ENCODE measurements at places on chromosomes 12 and 14. TPM values are rescaled to one million over a fixed set of nuclear protein-coding genes. Genes with fewer than 3 reads are reported as not detected.

ACOT6 gene
- not detected for total RNA-seq

SCARB1 gene
- 27.7 TPM for total RNA-seq

MMAB gene
- total RNA-seq = 39.0 TPM

ASCL1 gene
- 7.5 TPM for total RNA-seq

- peak overlapping the region; percentile 96 for H3K27ac ChIP-seq
- H3K27me3 ChIP-seq = peaks cover 4% of the 10 kb centered on the region
- peak overlapping the region; percentile 89 for H3K4me3 ChIP-seq
Observed at GRCh38 chr12:107684990-107685359, 624 bp upstream of the PWP1 start.

GRCh38 chr12:89497005-89497404 lies 27.6 kb downstream of the GALNT4 start:
- H3K36me3 ChIP-seq = peaks cover 26% of the 10 kb centered on the region
- H3K4me3 ChIP-seq = no peak overlapping the region
- no peaks in the 10 kb centered on the region for H3K27me3 ChIP-seq
- no peak for DNase-seq
- peaks cover 5% of the 10 kb centered on the region for H3K4me1 ChIP-seq

DNA sequence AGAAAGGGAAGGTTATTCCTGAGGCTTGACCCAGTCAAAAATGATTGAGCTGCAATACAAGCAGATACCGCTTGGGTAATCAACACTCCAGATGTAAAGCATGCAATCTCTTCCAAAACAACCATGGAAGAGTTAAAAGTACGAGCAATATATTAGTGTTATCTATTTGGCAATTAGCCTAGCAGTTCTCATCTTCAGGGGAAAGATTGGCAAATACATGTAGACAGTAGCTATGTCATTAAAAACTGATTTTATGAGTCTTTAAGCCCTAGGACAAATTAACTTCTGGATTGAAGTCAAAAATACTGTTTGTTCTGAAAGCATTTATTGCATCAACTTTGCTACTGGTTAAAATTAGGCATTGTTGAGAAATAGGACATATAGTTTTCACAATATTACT lies 9.3 kb upstream of the GYS2 start:
- no peak overlapping the region for H3K4me3 ChIP-seq
- no peak for DNase-seq
- no peaks in the 10 kb centered on the region for H3K36me3 ChIP-seq
- H3K27me3 ChIP-seq = peaks cover 8% of the 10 kb centered on the region
- H3K4me1 ChIP-seq = no peaks in the 10 kb centered on the region
- no peak overlapping the region for H3K27ac ChIP-seq

- H3K27ac ChIP-seq = peak overlapping the region; percentile 95
- H3K4me3 ChIP-seq = peak overlapping the region; percentile 29
- peaks cover 29% of the 10 kb centered on the region for H3K4me1 ChIP-seq
- H3K27me3 ChIP-seq = no peaks in the 10 kb centered on the region
- no peak for DNase-seq
Observed at GRCh38 chr14:99621948-99622347, 17.9 kb upstream of the CCDC85C start.

- peaks cover 16% of the 10 kb centered on the region for H3K27me3 ChIP-seq
- no peak for DNase-seq
- no peak overlapping the region for H3K27ac ChIP-seq
- peaks cover 19% of the 10 kb centered on the region for H3K4me1 ChIP-seq
- no peak overlapping the region for H3K4me3 ChIP-seq
- no peaks in the 10 kb centered on the region for H3K36me3 ChIP-seq
Observed at GRCh38 chr12:52204931-52205505, 13.2 kb upstream of the KRT80 start.

- H3K27me3 ChIP-seq = peaks cover 68% of the 10 kb centered on the region
- no peaks in the 10 kb centered on the region for H3K36me3 ChIP-seq
- H3K4me1 ChIP-seq = no peaks in the 10 kb centered on the region
- no peak overlapping the region for H3K4me3 ChIP-seq
- no peak overlapping the region for H3K27ac ChIP-seq
Observed at GRCh38 chr12:119071638-119072231, 90.4 kb downstream of the SRRM4 start.

- no peaks in the 10 kb centered on the region for H3K4me1 ChIP-seq
- H3K27me3 ChIP-seq = peaks cover 14% of the 10 kb centered on the region
- no peaks in the 10 kb centered on the region for H3K36me3 ChIP-seq
- H3K4me3 ChIP-seq = no peak overlapping the region
- no peak overlapping the region for H3K27ac ChIP-seq
Observed at GRCh38 chr12:70907412-70907811, 13.1 kb downstream of the PTPRR start.

DNA sequence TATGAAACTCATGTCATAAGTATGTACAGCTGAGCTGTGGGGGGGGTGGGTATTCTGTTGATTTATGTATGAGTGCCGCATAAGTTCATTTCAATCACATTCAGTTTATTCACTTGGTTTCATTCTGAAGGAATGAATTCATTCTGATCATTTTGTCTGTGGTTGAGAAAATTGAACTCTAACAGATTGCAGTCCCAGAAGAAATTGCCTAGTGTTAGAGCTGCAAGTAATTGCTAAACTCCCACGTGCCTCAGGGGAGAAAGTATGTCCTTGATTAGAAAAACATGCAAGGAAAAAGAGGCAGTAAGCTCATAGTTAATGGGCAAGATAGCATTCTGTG lies 442.4 kb upstream of the MGAT4C start:
- H3K4me3 ChIP-seq = no peak overlapping the region
- no peak for DNase-seq
- no peaks in the 10 kb centered on the region for H3K36me3 ChIP-seq
- no peak overlapping the region for H3K27ac ChIP-seq
- H3K4me1 ChIP-seq = peaks cover 4% of the 10 kb centered on the region
- H3K27me3 ChIP-seq = no peaks in the 10 kb centered on the region
